Epithelial cell of umbilical artery (primary cell): ENCODE measurements at places on chromosomes 12 and 14. TPM values are rescaled to one million over a fixed set of nuclear protein-coding genes. Genes with fewer than 3 reads are reported as not detected.

The MMP19 gene
- total RNA-seq = 0.30 and 0.32 TPM in 2 replicates

The MRPL51 gene
- total RNA-seq = 109 and 117 TPM in 2 replicates

The GPR84 gene
- total RNA-seq = not detected in 2 replicates

The CD163 gene
- total RNA-seq = not detected in 2 replicates
